ENCODE measurements at places on chromosomes 5 and 9. TPM values are rescaled to one million over a fixed set of nuclear protein-coding genes. Genes with fewer than 3 reads are reported as not detected.

Gene OR1L4
- total RNA-seq = not detected

Gene SLC34A1
- total RNA-seq = not detected

Gene HTR1A
- total RNA-seq = 0.46 TPM

Gene CTXN3
- total RNA-seq = not detected

Gene C9orf153
- not detected for total RNA-seq

- peaks cover 4% of the 10 kb centered on the region for H3K27me3 ChIP-seq
- H3K36me3 ChIP-seq = no peaks in the 10 kb centered on the region
- no peak overlapping the region for H3K4me3 ChIP-seq
- DNase-seq = no peak
- no peak overlapping the region for H3K27ac ChIP-seq
Observed at GRCh38 chr5:154575546-154576428, 97.8 kb upstream of the HAND1 start.

GRCh38 chr9:112377087-112377486 is 2.8 kb upstream of the HSDL2 start:
- no peak overlapping the region for H3K4me3 ChIP-seq
- no peak overlapping the region for H3K27ac ChIP-seq
- H3K27me3 ChIP-seq = no peaks in the 10 kb centered on the region
- peaks cover 29% of the 10 kb centered on the region for H3K4me1 ChIP-seq

GRCh38 chr5:158966716-158967115 is 133.0 kb downstream of the EBF1 start:
- no peaks in the 10 kb centered on the region for H3K4me1 ChIP-seq
- H3K4me3 ChIP-seq = no peak overlapping the region
- no peaks in the 10 kb centered on the region for H3K36me3 ChIP-seq
- DNase-seq = no peak

GRCh38 chr9:96720435-96720834 is 57.5 kb downstream of the ZNF510 start:
- H3K27ac ChIP-seq = peak overlapping the region; percentile 33
- H3K4me1 ChIP-seq = peaks cover 10% of the 10 kb centered on the region
- no peak overlapping the region for H3K4me3 ChIP-seq
- H3K36me3 ChIP-seq = peaks cover 25% of the 10 kb centered on the region

GRCh38 chr5:83157163-83157562 is 79.8 kb downstream of the XRCC4 start:
- no peak for DNase-seq

DNA sequence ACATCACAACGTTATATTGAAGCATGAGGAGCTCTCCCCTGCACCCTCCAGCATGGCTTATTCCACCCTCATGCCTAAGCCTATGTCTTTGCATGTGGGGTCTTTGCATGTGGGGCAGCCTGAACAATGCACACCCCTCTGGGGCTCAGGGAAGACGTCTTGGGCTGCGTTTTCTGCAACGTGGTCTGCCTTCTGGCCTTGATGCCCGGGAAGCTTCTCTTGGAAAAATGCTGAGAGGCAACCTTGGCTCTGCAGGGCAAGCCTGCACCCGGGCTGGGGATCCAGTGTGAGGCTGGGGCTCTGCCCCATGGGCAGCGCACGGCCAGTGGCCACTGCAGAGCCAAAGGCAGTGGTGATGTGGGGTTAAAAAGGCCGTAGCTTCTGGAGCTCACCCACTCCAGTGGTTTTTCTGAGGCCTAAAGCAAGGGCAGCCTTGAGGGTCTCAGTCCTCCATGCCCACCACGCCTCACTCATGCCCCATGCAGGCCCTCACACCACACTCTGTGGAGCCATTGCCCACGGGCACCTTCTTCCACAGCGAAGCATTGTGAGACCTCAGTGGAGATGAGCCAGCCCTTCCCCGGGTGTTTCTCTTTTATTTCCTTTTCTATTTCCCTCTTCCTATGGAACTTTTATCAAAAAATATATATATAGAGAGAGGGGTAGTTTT is 112.2 kb downstream of the MRPL36 start:
- H3K4me3 ChIP-seq = no peak overlapping the region
- no peak for DNase-seq
- no peak overlapping the region for H3K27ac ChIP-seq
- H3K27me3 ChIP-seq = no peaks in the 10 kb centered on the region
- H3K36me3 ChIP-seq = no peaks in the 10 kb centered on the region
- no peaks in the 10 kb centered on the region for H3K4me1 ChIP-seq

- H3K4me1 ChIP-seq = peaks cover 31% of the 10 kb centered on the region
- no peak overlapping the region for H3K4me3 ChIP-seq
- H3K27me3 ChIP-seq = no peaks in the 10 kb centered on the region
- DNase-seq = no peak
- no peak overlapping the region for H3K27ac ChIP-seq
Observed at GRCh38 chr5:173140769-173141168, 3.6 kb upstream of the BNIP1 start.

- no peaks in the 10 kb centered on the region for H3K36me3 ChIP-seq
- H3K27me3 ChIP-seq = no peaks in the 10 kb centered on the region
- no peaks in the 10 kb centered on the region for H3K4me1 ChIP-seq
- no peak for DNase-seq
- H3K27ac ChIP-seq = no peak overlapping the region
Observed at GRCh38 chr9:104775574-104775936, 11.6 kb downstream of the NIPSNAP3B start.

GRCh38 chr9:89247431-89248353 is 63.3 kb upstream of the CKS2 start:
- no peaks in the 10 kb centered on the region for H3K27me3 ChIP-seq
- H3K36me3 ChIP-seq = peaks cover 4% of the 10 kb centered on the region
- H3K4me1 ChIP-seq = peaks cover 15% of the 10 kb centered on the region
- H3K4me3 ChIP-seq = no peak overlapping the region
- 0 out of 2 replicates have a peak overlapping the region, but pooled peaks have one; percentile 17 for H3K27ac ChIP-seq

DNA sequence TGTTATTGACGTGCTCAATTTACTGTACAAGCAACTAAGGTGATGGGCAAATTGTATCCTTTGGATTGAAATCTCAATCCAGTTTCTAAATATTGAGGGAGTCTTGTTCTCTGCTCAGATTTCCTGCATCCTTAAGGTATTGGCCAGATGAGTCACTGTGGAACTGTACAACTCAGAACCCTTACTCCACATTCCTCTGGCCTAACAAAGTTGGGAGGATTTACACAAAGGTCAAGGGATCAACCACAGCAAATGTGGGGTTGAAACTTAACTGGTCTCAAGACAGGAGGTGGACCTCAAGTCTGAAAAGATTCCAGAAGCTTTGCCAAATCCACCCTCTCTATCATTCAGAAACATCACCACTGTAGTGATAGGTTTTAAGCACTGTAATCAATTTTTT is 81.5 kb upstream of the AGXT2 start:
- no peaks in the 10 kb centered on the region for H3K27me3 ChIP-seq
- no peaks in the 10 kb centered on the region for H3K4me1 ChIP-seq
- DNase-seq = no peak
- H3K4me3 ChIP-seq = no peak overlapping the region

DNA sequence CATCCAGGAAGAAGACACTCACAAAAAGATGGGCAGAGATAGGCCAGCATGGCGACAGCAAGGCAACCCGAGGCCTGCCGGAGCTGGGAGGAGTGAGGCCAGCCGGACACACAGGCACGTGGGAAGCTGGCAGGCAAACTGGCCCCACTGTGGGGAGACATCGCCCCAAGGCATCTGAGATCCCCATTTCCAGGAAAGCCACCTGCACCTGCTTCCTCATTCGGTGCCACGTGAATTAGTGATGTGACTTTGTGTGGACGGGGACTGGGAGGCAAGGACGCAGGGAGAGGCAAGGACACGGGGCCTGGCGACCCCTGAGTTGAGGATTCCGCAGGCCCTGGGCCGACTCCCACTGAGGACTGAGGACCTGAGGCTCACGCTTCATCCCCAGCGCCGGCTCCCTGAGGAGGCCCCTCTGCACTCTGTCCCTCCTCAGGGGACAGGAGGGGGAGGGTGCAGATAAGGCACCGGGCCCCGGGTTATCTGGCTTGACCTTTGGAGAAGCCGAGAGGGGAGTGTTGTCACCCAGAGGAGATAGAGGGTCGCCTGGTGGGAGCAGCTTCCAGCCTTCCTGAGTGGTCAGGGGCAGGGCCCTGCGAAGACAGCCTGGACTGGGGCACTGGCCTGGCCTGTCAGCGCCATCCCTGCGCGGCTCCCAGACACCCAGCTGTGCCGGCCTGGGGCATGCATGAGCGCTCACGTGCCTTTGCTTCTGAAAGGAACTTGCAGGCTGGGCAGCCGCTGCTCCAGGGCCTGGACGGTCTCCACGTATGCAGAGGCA is 39.7 kb downstream of the NDUFS6 start:
- no peaks in the 10 kb centered on the region for H3K36me3 ChIP-seq
- no peak overlapping the region for H3K27ac ChIP-seq

GRCh38 chr5:83608122-83608521 is 112.5 kb downstream of the HAPLN1 start:
- H3K27ac ChIP-seq = no peak overlapping the region
- H3K4me1 ChIP-seq = peaks cover 23% of the 10 kb centered on the region
- H3K36me3 ChIP-seq = no peaks in the 10 kb centered on the region
- no peaks in the 10 kb centered on the region for H3K27me3 ChIP-seq
- no peak overlapping the region for H3K4me3 ChIP-seq

GRCh38 chr5:135710045-135710675 is 124.3 kb upstream of the SLC25A48 start:
- peaks cover 7% of the 10 kb centered on the region for H3K4me1 ChIP-seq
- no peak overlapping the region for H3K27ac ChIP-seq
- H3K4me3 ChIP-seq = no peak overlapping the region
- no peak for DNase-seq

DNA sequence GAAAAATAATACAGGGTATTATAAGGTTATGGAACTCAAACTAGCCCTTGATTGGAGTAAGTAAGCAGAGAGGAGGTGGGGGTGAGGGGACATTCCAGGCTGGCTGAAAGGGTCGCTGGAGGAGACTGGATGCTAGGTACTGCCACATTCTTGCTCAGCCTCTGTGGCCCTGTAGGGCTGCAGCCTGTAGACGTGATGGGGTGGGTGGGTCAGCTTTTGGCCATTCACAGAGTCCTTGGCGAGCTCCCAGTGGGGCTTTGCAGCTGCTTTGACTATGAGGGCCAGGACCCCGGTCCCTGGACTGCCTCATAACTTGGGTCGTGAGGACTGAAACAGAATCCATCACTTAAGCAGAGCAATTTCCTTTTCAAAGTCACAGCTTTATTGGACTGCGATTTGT is 4.2 kb upstream of the GDNF start:
- peaks cover 51% of the 10 kb centered on the region for H3K27me3 ChIP-seq
- no peak overlapping the region for H3K27ac ChIP-seq
- DNase-seq = peak; percentile 39
- H3K36me3 ChIP-seq = no peaks in the 10 kb centered on the region
- H3K4me1 ChIP-seq = peaks cover 70% of the 10 kb centered on the region

DNA sequence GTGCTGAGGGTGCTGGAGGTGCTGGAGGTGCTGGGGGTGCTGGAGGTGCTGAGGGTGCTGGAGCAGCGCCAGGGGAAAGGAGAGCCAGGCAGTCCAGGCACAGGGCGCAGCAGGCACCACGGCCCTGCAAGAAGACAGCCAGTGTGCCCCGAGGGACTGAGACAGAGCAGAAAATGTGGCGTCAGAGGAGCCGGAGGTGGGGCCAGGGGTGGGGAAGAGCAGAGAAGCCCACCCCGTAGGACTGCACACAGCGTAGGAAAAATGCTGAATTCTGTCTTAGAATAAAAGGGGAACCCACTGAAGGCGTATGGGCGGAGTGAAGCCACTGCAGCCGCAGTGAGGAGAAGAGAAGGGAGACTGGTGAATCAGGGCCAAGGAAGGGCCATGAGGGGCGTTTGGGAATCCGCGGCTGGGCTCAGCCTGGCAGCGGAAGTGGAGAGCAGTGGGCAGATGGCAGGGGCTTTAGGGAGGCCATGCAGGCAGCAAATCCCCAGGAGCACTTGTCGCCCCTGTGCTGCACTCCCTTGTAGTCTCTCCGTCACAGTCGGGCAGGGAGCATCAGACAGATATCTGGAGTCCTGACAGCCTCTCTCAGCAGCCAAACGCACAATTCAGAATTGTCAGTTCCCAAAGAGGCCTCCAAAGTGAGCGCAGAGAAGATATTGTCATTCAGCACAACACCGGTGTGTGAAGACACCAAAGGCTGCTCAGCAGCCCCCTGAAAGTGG is 35.9 kb upstream of the LECT2 start:
- H3K27me3 ChIP-seq = no peaks in the 10 kb centered on the region
- no peak overlapping the region for H3K4me3 ChIP-seq
- no peak for DNase-seq
- H3K4me1 ChIP-seq = no peaks in the 10 kb centered on the region
- no peak overlapping the region for H3K27ac ChIP-seq
- no peaks in the 10 kb centered on the region for H3K36me3 ChIP-seq

- H3K27me3 ChIP-seq = no peaks in the 10 kb centered on the region
- peak overlapping the region; percentile 27 for H3K27ac ChIP-seq
- no peak overlapping the region for H3K4me3 ChIP-seq
- H3K4me1 ChIP-seq = no peaks in the 10 kb centered on the region
Observed at GRCh38 chr5:126575644-126576043, 19.4 kb downstream of the ALDH7A1 start.

DNA sequence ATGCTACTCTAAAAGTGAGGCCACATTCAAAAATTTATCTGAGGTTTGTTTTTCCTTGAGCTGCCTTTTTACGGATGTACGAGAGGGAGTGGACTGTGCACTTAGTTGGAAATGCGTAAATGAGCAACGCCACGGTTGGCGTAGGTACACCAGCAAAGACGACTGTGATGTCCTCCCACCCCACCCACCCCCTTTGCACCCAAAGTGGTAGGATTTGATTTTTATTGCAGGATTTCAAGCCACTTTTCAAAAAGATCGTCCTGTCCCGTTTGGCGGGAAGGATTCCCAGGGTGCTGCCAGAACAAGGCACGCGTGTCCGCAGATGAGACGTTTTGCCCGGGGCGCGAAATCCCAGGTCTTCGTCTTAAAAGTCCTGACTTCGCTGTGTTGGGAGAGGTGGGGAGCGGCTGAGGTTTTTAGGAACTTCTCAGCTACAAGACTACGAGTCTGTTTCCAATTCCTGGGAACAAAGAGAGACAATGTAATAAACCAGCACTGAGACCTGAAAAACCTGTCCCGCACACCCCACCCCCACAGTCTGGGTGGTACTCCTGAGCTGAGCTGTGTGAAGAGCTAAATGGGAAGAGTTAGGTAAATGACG is 1.0 kb upstream of the TLE1 start:
- peak overlapping the region; percentile 80 for H3K27ac ChIP-seq
- peak; percentile 46 for DNase-seq
- peaks cover 2% of the 10 kb centered on the region for H3K36me3 ChIP-seq
- peak overlapping the region; percentile 77 for H3K4me3 ChIP-seq
- H3K4me1 ChIP-seq = peaks cover 47% of the 10 kb centered on the region

- no peaks in the 10 kb centered on the region for H3K27me3 ChIP-seq
- no peak overlapping the region for H3K4me3 ChIP-seq
- DNase-seq = no peak
- peak overlapping the region; percentile 98 for H3K27ac ChIP-seq
- H3K4me1 ChIP-seq = peaks cover 49% of the 10 kb centered on the region
Observed at GRCh38 chr5:32273821-32274220, 38.9 kb downstream of the MTMR12 start.

DNA sequence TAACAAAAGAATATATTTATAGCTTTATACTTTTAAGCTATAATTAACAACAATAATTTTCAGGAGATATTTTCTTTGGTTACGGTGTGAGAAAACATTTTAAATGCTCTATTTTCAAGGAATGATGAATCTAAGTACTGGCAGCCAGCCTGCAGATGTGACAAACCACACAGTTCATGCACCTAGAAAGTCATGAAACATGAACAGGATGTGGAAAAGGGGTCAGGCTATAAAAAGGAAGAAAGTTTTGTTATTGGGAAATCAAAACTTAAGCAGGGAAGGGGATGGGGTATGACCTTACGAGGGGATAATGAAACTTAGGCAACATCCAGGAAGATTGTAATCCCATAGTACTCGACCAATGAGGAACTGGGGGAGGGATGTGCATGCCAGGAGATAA is 508.7 kb upstream of the GRAMD2B start:
- H3K4me3 ChIP-seq = no peak overlapping the region
- no peaks in the 10 kb centered on the region for H3K27me3 ChIP-seq
- H3K4me1 ChIP-seq = no peaks in the 10 kb centered on the region
- no peak overlapping the region for H3K27ac ChIP-seq
- peaks cover 17% of the 10 kb centered on the region for H3K36me3 ChIP-seq
